ENCODE measurements at places on chromosomes 16 and 17. TPM values are rescaled to one million over a fixed set of nuclear protein-coding genes. Genes with fewer than 3 reads are reported as not detected.

- DNase-seq = no peak
Measured at GRCh38 chr17:60401819-60402218, 9.9 kb upstream of the USP32 start.

DNA sequence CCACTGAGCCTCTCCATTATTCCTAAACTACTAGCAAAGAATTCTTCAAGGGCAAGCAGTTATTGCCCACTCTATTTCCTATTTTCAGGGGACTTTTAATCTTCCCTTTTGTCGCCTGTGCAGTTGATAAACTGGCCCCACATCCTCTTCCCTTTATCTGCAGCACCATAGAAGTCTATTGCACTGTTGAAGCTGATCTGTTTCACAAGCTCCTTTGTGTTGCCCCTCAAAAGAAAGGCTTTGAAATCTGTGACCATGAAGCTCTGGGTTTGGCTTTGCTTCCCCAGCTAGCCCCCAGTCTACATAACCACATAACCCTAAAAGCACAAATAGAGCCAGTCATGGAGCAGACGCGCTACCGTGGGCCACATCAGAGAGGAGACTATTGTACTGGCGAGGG is 37.1 kb downstream of the CDRT15 start:
- no peak for DNase-seq

The SP2 gene
- total RNA-seq = 1.6 TPM

GRCh38 chr16:9007177-9007794 is 43.6 kb upstream of the USP7 start:
- DNase-seq = no peak

- no peak for DNase-seq
Measured at GRCh38 chr17:37109731-37110710, 161.3 kb downstream of the AATF start.

DNA sequence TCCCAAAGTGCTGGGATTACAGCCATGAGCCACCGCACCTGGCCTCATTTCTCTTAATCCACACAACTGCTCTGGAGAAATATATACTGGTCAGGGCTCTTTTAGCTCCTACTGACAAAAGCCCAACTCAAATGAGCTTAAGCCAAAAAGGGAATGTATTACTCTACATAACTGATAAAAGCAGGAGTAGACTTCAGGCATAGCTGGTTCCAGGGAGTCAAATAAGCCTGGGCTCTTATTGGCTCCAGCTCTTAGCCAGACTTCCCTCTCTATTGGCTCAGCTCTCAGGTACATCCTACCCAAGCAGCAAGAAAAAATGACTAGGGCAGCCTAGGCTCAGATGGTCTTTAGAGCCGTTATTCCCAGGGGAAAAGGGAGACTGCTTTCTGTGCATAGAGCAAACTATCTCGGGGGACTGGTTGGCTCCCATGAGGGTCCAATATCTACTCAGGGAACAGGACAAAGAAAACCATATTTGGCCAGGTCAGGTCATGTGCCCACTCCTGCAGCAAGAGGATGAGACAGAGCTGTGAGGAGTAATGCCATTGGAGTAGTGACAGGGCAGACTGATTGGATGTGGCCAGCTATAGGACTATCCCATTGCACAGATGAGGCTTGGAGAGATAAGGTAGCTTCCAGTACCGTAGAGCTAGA is 21.2 kb downstream of the TBX2 start:
- DNase-seq = no peak

DNA sequence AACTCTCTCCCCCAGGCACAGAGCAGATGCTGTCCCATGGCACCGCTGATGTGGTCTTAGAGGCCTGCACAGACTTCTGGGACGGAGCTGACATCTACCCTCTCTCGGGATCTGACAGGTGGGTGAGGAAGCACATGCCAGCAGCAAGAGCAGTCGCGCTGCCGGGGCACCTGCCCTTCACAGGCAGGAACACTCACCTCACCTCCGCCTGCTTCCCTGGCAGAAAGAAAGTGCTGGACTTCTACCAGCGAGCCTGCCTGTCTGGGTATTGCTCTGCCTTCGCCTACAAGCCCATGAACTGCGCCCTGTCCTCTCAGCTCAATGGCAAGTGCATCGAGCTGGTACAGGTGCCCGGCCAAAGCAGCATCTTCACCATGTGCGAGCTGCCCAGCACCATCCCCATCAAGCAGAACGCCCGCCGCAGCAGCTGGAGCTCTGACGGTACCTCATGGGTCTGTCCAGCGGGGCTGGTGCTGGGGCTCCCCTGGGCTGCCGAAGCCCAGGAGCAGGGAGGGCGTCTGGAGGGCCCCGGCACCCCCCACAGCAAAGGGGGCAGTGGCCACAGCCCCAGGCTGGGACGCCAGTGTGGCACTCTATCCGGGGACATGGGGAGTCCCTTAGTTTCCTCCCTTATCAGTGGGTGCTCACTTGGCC is 21.7 kb downstream of the CASKIN2 start:
- DNase-seq = no peak

DNA sequence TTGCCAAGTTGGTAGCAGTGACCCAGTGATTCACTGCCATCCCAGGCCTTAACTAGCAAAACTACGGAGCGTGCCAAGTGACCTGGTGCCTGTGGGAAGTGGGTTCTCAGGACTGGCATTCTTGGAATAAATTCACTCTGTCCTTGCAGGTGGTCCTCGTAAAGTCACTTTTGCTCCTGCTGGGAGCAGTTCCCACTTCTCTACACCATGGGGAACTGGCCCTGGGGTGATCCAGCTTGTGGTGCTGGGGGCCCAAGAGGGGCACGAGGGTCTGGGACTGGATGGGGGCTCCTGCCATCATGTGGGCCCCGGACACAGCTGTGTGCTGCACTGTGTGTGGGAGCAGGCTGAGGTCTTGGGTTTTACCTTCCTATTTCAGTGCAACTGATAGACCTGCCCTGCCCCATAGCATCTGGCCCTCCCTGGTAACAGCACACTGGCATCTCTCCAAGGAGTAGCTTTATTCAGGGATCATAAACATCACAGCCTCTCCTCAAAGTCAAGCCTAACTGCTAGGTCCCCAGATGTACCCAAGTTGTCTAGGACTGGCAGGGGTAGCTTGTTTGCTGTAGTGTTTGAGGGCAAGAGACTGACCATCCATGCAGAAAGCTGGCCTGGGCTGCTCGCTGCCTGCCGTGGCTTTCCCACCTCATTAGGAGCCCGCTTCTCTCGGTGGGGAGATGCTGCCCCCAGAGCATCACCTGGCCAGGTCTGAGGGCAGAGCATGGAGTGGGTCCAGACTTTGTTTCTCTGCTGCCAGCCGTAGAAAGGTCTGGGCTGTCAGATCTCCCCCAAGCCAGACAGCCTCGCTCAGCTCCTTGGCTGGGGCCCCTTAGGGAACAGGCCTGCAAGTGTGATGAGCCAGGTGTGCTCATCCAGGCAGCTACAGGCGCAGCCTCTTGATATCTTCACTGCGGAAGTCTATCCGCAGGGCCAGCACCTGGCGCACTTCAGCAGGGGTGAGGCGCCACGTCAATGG is 26.0 kb downstream of the FCSK start:
- no peak for DNase-seq

The RBBP6 gene
- 90.0 TPM for total RNA-seq

GRCh38 chr16:50940275-50940854 is 198.5 kb downstream of the CYLD start:
- DNase-seq = no peak

The CD300LB gene
- not detected for total RNA-seq

DNA sequence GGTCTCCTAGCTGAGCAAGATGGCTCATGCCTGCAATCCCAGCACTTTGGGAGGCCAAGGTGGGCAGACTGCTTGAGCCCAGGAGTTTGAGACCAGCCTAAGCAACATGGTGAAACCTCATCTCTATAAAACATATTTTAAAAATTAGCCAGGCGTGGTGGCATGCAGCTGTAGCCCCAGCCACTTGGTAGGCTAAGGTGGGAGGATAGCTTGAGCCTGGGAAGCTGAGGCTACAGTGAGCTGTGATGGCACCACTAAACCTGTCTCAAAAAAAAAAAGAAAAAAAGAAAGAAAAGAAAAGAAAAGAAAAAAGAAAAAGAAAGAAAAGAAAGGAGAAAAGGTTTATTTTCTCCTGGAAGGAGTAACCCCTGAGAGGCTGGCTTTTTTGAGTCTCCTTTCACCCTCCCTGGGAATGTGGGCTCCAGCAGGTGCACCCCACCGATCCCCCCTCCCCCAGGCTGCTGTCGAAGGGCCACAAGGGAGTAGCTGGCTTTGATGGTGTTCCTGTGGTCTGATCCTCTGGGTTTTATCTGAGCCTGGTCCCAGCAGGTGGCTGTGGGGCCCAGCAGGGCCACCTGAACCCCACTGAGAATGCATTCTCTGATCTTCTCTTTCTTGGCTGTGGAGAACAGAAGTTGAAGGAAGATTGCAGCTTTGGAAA is 29.9 kb upstream of the TNRC6C start:
- DNase-seq = no peak

- no peak for DNase-seq
Measured at GRCh38 chr17:6435051-6435450, at the start of gene AIPL1. TSS of gene AIPL1 (minus strand) at chr17:6435121. CDS start at chr17:6435104, 17 bp downstream.

DNA sequence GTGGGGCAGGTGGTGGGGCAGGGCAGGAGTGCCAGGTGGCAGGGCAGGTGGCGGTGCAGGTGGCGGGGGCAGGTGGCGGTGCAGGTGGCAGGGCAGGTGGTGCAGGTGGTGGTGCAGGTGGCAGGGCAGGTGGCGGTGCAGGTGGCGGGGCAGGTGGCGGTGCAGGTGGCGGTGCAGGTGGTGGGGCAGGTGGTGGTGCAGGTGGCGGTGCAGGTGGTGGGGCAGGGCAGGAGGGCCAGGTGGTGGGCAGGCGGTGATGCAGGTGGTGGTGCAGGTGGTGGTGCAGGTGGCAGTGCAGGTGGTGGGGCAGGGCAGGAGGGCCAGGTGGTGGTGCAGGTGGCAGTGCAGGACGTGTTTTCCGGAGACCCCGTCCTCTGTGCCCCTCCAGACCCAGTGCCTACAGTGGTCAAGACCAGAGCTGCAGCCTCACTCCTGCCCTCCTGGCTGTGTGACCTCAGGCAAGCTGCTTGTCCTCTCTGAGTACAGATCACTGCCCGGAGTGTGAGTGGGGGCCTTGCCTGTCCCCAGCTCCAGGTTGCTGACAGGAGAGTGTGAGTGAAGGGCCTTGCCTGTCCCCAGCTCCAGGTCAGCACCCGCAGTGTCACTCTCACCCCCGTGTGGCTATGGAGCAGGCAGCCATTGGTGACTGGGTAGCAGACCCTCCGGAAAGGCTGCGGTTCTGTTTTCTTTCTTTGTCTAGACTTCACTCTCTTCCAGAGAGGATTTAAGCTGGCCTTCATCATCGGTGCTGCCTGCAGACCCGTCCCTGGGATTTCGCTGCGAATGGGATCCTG is 16.1 kb upstream of the NPTX1 start:
- no peak for DNase-seq

The HBA2 gene
- 1,595 TPM for total RNA-seq

GRCh38 chr17:81429821-81430551 is 34.7 kb downstream of the BAHCC1 start:
- no peak for DNase-seq

DNA sequence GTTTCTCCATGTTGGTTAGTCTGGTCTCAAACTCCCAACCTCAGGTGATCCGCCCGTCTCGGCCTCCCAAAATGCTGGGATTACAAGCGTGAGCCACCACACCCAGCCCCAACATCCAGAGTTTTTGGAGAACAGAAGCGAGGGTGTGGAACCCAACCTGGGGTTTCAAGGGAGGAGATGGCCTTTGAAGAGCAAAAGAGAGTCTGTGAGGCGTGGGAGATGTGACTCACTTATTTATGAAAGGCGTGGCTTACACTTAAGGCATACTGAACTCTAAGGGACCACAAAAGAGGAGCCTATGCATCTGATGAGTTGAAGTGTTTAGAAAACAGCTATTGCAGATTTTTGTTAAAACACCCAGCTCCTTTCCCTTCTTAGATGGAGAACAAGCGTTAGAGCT is 18.9 kb downstream of the ARSG start:
- no peak for DNase-seq

DNA sequence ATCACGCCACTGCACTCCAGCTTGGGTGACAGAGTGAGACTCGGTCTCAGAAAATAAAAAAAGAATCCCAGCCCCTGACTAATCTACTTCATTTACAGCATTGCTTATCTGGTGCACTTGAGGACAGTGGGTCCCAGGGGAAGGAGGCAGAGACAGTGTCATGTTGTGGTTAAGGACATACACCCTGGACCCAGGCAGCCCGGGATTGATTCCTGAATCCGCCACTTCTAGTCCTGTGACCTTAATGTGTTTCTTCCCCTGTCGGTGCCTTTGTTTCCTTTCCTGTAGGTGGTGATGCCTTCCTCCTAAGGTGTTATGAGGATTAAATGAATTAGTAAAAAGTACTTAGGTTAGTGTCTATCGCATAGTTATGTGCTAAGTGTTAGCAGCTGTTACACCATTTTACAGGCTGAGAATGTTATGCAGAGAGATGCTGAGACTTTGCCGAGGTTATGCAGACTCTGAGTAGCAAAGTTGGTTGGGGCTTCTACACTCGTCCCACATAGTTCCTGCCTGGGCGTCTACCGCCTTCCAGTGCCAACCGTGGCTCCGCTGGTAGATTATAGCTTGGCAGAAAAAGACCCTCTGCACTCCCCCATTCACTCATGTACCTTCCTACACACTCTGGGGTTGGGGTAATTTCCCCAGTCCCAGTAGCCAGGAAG is 74.8 kb downstream of the RAB11FIP4 start:
- DNase-seq = no peak

DNA sequence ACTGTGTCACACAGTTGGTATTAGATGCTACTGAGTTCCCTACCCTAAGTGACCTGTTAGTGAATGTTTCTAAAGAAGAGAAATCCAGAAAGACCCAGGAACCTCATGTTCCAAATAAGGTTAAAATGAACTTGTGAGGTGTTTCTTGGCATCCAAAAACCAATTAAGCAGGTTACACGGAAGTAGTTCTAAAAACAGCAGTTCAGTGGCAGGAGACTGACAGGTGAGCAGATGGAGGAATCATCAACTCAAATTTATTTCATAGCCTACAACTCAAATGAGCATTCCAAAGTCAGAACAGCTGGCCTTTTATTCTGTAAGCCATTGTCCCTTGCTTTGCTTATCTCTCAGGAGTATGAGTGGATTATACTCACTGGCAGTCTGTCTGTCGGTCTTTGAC is 188.3 kb downstream of the IRX3 start:
- peak; percentile 6 for DNase-seq

DNA sequence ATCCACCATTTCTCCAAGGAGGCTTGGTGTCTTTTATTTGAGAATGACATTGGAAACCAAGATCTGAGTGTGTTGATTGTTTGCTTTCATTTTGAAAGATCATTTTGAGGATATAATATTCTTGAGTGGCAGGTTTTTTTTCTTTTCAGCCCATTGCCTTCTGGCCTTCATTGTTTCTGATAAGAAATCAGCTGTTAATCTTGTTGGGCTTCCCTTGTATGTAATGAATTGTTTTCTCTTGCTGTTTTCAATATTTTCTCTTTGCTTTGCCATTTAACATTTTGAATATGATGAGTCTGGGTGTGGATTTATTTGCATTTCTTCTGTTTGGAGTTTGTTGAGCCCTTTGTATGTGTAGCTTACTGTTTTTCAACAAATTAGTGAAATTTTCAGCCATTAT is 22.0 kb downstream of the PRSS54 start:
- DNase-seq = no peak

Data from cerebellum (tissue), 4 donors.